ENCODE measurements at places on chromosomes 4 and X.

DNA sequence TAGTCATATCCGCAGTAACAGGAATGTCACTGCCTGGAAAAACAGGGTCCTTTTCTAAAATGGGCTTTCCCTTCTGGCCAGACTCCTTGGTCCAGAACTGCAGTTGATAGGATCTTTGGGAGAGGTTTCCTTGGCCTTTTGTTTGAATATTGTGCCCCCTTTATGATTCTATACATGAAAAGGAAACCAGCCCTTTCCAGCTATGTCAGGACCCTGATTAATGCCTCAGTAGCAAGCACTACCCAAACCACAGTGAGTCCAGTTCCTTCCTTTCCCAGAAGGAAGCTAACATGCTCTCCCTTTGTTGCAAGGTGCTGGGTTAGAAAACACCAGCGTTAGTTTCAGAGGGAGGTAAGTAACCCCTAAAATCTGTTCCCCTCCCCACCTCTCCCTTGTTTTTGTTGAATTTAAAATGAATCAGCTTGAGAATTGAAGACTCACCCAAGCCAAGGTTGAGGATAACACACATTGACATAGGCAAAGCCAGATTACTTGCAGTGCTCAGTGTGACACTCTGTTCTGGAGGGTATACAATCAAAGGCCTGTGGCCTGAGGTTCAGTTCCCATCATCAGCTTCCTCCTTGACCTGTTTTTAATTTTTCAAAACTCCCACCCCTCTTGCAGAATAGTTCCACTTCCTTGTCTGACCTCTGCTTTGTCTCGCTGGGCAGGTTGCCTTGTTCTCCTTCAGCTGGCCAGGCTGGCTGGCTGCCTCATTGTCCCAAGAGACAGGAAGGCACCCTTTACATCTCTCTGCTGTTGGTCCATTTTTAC, 87.6 kb upstream of the PLAC1 start:
- no peak for DNase-seq

DNA sequence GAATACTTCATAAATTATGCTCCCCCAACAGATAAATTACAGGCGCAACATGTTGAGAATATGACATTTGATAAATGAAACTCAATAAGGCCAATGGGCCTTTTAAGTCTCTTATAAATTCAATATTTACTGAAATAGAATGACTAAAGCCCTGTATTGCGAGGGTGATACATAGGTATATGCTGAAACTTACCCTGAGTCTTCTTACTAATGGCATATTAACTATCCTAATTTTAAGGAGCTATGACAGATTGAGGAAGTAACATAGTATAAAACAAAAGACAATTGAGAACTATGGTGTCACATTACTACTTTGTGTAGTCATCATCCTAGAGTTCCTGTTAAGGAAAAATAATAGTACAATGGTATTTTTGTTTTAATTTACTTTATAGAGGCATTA, 440.7 kb downstream of the IL15 start:
- DNase-seq: no peak

GRCh38 chr4:8191136-8191747, 7.8 kb upstream of the SH3TC1 start:
- no peak for DNase-seq

GRCh38 chr4:6402566-6403399, 69.6 kb downstream of the PPP2R2C start:
- DNase-seq: no peak

DNA sequence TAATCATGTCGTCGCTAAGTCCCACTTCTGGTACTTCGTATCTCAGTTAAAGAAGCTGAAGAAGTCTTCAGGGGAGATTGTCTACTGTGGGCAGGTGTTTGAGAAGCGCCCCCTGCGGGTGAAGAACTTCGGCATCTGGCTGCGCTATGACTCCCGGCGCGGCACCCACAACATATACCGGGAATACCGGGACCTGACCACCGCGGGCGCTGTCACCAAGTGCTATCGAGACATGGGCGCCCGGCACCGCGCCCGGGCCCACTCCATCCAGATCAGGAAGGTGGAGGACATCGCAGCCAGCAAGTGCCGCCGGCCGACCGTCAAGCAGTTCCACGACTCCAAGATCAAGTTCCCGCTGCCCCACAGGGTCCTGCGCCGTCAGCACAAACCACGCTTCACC, 11.3 kb downstream of the PNCK start:
- no peak for DNase-seq

DNA sequence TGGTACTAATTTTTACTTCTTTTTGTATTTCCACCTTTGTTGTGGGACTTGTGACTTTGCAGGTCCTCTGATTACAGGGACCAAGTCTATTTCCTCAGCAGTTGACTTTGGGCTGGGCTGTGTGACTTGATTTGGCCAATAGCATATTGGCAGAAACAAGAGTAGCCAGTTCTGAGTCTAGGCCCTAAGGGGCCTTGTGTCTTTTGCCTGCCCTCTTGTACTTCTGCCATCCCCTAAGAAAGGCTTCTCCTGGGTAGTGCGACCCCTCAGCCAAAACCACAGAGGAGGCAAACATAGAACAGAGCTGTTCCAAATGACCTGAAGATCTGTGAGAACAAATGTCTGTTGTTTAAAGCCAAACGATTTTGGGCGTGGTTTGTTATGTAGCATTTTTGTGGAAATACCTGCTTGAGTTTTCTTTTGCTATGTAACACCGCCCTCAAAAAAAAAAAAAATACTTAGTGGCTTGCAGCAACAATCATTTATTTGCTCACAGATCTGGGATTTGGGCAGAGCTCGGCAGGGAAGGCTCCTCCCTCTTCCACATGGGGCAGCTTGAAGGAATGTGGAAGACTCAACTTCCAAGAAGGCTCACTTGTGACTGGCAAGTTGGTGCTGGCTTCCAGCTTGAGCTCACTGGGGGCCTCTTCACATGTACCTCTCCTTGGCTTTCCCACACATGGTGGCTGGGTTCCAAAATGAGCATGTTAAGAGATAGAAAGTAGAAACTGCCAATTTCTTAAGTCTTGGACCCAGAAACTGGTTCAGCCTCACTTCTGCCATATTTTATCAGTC, 423.0 kb upstream of the CNKSR2 start:
- DNase-seq: no peak

- no peak for DNase-seq
Measured at GRCh38 chrX:136608295-136608933, 39.5 kb upstream of the CD40LG start.

- no peak for DNase-seq
Measured at GRCh38 chrX:63761639-63762038, 23.4 kb downstream of the ARHGEF9 start.

All from SK-N-MC (cell line).